GM10248 (cell line): ENCODE measurements at places on chromosomes 11 and 22.

GRCh38 chr11:96267496-96268032, 75.4 kb downstream of the MAML2 start:
- peak; percentile 81 for DNase-seq

DNA sequence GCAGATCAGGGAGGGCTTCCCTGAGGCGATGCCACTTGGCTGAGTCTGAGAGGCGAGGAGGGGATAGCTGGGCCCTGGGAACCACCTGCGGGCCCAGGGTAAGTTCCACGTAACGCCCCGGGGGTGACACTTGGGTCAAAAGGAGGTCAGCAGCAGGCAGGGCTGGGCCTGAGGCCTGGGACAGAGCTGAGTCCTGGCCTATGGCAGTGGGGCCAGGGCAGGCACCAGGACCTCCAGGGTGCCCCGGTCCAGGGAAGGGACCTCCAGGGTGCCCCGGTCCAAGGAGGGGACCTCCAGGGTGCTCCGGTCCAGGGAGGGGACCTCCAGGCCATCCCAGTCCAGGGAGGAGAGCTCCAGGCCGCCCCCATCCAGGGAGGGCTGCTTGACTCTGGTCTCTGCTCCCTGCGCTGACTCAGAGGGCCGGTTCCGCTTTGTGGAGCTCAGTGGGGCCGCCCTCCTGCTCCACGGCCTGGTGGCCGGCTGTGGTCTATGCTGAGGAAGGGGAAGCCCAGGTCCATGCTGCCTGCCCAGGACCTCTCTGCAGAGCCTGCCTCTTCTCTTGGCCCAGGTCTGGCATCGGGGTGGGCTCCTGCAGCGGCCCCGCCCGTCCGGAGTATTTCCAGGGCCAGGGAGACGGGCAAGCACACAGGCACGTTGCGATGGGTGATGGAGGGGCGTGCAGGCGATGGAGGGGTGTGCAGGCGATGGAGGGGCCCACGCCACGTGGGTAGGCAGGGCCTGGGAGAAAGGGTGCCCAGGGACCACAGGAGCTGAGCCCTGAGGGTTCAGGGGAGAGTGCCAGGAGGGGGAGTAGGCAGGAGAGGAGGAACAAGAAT, 19.5 kb upstream of the WNT7B start:
- peak; percentile 65 for DNase-seq

DNA sequence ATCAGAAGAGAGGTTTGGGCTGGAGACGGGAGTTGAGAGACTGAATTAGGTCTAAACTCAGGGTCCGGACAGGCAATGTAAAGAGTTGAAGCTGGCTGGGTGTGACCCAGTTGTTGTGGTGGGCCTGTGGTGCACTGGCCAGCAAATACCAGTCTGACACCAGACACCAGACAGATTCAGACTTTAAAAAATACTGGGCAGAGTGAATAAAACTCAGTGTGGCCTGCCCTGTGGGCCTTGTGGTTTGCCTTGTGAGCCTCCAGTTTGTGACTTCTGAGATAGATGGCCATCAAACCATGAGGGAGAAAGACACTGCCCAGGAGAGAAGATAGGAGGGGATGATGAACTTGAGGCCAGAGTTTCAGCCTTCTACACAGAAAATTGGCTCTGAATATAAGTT, 25.8 kb downstream of the RCN1 start:
- DNase-seq: no peak

DNA sequence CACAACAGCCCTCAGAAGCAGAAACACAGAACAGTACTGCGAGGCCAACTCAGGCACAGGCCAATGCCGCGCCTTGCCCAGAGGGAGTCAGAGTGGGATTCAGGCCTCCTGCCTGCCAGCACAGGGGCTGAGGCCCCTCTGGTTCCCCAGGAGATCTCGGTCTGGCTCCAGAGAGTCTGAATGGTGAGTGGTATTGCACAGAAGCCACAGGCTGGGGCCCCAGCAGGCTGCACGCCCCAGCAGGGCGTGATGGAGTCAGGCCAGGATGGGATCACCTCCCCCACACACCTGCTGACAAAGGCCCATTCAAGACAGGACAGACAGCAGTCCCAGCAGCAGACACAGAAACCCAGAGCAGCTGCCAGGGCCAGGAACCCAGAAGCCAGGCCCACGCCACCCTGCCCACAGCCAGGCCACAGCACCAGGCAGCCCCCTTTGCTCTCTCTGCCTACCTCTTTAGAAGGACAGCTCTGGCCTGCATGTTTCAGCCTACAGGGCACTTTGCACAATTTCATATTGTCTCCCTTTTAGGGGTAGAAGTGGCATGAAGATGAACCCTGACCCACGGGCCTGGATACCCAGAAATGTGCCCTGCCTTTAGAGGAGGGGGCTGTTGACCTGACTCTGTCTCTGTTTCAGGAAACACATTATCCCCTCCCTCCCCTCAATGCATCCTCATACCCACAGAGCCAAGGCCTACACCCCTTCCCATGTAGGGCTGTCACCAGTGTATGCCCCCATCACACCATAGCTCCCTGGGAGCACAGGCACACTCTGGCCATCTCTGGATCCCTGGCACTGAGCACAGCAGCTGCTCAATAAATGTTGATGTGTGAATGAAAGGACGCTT, 6.1 kb downstream of the FXYD6 start:
- no peak for DNase-seq

- DNase-seq: no peak
These were observed 44.3 kb downstream of the EXT2 start for GRCh38 chr11:44139565-44140330.

DNA sequence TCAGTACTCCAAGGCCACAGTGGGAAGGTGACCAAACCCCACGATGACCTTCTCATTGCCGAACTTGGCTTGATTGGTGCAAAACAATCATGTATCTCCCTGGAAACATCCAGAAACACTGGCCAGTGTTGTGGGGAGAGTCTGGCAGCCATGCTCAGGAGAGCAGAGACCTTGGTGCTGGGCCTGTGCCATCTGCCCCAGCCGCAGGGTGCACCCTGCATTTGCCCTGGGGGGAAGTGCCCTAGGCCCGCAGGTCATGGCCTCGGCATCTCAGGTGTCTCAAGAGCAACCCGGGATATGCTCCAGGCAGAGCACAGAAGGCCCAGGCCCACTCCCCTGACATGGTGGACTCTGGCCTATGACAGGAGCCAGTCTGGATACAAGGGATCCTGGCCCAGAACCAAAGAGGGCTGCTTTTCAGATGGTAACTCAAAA, 23.7 kb downstream of the ARVCF start:
- DNase-seq: no peak

- no peak for DNase-seq
These were observed 33.9 kb downstream of the DUSP8 start for GRCh38 chr11:1538153-1538552.

DNA sequence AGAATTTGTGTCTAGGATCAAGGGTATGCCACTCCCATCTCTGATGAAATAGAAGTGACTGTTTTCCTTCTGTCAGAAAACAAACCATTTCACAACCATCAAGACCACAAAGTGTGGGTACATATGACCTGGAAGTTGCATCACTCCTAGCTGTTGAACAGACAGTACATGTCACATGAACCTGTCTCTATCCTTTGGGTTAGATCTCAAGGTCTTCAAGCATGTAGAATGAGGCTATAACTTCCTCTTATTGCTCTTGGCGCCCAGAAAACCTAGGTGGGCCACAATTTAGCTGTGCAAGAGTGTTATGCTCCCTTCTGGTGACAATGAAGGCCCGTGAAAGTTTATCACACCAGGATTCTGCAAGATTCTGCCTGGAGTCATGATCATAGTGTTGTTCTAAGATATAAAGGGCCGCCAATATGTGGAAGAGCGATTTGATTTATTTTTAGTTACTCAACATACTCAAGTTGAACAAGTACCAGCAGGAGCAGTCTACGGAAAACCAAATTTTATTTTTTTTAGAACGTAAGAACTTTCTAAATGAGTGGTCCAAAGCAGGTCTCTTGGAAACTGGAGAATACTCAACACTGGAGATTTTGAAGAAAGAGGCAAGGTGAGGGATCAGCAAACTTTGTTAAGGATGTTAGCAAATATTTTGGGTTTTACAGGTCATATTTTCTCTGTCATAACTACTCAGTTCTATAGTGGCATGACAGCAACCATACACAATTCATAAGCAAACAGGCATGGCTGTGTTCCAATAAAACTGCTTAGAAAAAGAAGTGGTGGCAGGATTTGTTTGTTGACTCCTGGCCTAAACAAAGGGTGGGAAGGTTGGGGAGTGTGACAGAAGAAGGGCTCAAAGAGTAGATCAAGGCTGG, 101.8 kb downstream of the USP35 start:
- no peak for DNase-seq

DNA sequence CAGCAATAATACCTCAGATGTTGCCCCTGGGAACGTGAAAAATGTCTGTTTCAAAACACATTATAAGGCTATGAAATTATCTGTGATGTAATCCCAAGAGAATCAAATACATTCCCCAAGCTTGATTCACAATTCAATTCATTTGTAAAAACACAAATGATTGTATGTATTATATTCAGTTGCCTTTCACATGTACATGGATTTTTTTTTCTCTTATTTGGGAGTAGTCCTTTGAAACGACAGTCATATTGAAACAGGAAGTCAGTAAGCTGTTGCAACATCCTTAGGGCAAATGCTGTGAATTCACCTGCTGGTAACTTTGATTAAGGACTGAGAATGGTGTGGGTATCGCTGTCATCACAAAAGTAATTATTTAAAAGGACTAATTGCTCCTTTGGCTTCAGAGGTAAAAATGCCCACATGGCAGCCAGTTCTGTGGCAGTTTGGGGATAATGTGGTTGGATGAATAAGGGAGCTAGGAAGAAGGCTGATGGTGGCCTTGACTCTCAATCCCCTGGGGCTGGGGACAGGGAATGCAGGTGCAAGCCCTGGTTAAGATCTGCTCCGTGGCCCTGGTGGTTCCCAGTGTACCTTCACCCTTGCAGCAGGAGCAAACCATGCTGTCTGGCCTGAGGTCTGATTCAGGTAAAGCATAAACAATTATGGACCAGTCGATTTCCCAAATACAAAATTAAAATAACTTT, 13.2 kb downstream of the EHF start:
- peak; percentile 41 for DNase-seq

DNA sequence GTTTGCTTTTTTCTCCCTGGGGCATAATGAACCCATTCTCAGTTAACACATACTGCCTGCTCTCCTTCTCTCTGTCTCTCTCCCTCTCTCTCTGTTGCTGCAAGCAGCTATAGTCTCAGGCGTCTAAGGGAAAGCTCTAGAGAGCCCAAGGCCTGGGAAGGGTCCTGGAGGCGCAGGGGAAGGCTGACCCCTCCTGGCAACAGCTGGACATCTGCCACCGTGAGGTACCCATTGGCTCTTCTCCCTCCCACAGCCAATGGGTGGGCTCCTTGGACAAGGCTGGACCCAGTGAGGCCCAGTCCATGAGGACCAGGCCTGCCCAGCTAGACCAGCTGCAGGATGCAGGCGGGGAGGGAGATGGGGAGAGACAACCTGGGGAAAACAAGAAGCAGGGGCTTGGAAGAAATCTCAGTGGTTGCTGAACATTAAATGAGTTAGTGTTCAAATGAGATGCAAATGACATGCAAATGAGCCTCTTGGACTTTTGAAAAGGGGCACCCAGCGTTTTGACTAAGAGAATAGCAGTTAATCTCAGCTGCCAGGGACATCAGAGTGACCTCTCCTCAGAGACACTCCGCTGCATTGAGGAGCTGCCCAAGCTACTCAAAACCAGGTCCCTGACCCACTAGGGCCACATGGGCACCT, 349.7 kb downstream of the BUD13 start:
- DNase-seq: no peak

DNA sequence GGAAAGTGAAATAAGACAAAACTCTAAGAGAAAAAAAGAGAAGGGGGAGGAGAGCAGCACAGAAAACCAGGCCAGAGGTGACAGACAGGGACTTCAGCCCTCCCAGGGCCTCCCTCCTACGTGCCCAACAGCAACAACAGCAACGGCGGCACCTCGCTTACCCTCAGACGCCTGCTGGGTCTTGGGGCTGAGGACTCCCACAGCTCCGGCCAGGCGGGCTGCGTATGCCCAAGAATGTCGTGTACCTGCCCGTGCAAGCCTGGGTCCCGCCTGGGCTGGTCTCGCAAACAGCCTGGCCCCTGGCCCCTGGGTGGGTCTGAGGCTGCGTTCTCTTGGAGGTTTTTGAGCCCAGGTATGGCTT, 30.5 kb downstream of the ARAP1 start:
- no peak for DNase-seq

- no peak for DNase-seq
These were observed 8.2 kb downstream of the FSHB start for GRCh38 chr11:30239025-30239424.

GRCh38 chr11:61172888-61173287, 11.7 kb upstream of the VPS37C start:
- DNase-seq: no peak

GRCh38 chr11:87917111-87917510, 258.1 kb downstream of the RAB38 start:
- DNase-seq: no peak

DNA sequence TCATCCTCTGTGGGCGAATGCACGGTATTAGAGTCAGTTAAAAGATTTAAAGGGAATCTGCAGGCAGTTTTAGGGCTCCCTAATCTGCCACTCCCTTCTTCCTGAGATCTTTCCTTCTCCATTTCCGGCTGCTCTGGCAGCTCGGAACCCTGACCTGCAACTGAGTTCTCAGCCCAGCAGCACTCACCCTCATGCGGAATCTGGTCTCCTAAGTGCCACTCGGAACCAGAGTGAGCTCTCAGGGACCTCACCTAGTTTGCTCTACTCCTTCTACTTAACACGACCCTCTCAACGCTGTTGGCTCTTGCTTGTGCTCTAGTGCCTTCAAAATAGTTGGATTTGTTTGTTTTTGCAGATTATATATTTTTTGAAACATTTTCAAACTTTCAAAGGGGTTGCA, 19.3 kb upstream of the IL10RA start:
- DNase-seq: no peak

GRCh38 chr11:112662554-112662953, 298.7 kb upstream of the NCAM1 start:
- no peak for DNase-seq

DNA sequence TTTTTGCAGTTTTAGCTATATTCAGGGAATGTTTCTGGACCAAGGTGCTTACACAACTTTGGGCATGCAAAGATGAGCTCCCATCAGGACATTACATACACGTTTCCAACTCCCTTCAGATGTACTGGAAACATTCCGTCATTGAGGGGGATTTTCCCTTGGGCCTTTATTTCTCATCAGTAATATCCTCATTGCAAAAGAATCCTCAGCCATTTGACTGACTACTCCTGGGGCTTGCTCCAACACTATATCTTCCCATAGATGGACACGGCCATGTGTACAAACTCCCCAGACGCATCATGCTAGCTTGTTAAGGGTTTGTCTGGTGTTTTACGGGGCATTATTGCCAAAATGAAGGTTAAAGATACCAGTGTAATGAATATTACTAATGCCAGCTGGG, 59.3 kb upstream of the NUP160 start:
- DNase-seq: no peak

DNA sequence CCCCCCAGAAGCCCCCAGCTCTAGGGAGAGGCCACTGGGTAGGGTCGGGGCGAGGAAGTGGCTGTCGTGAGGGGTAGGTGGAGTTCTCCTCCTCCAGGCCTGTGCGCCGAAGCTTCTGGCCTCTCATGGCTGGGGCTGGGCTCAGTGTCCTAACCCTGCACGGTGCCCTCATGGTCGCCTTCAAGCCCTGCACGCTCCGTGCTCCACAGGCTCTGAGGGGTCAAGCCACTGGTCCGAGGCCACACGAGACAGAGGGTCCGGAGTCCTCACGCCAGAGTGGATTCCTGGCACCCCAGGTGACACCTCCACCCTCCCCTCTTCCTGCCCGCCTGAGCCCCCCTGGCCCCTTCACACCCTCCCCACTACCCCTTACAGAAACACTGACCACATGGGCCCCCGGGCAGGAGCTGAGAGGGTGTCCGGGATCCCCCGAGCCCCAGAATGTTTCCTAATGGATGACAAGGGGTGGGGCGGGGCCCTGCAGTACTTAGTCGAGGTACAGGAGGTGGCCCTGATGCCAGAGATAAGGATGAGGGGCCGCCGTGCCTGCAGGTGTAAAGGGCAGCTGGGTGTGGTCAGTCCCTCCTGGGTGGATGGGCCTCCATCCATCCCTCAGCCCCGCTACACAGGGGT, 997 bp upstream of the CDHR5 start:
- DNase-seq: no peak
